Left renal cortex interstitium (tissue), 4 donors: ENCODE measurements at places on chromosomes 16 and 17.

DNA sequence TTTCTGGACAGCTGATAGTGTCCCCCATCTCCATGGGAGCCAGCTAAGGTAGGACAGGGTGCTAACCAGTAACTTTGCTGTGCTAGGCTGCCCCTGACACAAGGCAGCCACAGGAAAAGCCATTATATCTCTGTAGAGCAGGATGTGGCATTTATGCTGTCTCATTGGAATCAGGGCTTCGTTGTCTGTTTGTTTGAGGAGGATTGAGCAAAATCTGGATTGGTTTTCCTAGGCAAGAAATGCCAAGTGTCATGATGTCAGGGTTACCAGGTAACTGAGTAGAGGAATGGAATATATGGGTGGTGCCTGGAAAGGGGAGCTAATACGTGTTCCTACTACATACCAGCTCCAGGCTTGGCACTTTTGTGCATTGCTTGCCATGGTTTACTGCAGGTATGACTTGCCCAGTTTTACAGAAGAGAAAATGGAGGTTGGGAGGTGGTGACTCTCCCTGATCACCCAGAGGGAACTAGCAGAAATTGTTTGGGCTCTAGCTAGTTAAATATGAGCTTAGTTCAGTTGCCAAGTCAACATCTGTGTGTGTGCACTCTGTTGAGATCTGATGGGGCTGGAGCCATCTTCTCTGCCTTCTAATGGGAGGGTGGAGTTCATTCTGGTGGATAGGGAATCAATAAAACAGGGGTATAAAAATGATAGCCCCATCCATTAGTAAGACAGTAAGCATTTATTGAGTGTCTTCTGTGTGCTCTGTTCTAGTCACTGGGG is 33.9 kb downstream of the GNAO1 start:
- no peak for DNase-seq

- DNase-seq, result no peak
These were observed 37.4 kb downstream of the HIC1 start for GRCh38 chr17:2092253-2092652.

DNA sequence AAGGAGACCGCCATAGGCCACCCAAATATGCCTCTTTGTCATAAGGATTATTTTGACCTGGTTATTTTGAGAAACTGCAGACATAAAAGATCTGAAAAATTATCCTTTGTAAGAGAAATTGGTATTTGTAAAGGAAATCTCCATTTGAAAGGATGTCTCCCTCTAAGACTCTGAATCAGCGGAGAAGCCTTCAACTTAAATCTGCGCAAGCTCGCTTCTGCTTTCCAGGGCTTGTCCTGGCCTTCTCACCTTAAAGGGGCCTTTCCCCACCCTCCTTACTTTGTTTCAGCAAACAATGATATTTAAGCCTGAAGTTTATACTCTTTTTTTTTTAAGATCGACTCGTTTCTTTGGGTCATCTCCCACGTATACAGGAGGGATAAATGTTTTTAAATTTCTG is 34.5 kb downstream of the HSBP1 start:
- no peak for DNase-seq

- DNase-seq, result no peak
These were observed 10.4 kb downstream of the RAI1 start for GRCh38 chr17:17691468-17692263.

GRCh38 chr16:81740169-81740568 is 38.9 kb upstream of the PLCG2 start:
- DNase-seq, result no peak

DNA sequence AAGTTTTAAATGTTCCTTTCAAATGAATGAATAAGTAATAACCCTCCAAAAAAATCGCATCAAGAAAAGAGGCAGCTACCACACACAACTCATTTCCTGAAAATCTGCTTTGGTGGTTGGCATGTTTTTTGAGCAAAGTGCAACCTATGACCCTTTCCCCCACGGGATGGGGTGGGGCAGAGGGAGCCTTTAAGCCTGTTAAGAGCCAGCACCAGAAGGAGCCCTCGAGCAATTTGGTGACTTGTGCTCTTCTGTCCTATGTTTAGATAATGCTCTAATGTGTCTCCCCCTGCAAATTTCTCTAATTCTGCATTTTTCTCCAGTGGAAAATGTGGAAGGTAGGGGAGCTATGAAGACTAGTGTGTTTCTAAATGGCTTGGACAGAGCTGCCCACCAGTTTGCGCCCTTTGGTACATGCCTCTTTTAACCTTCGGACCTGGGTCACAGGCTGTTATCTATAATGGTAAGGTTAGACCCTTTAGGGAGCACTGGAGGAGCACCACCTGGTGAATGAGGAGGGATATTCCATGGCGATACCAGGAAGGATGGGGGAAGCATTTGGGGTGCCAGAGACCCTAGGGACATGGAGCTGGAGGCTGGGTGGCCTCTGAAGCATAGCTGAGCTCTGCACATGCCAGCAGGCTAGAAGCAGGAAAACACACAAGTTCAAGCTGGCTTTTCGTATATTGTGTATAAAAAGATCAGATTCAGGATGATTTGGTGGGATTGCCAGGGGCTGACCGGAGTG is 1.6 kb downstream of the PYCARD start:
- DNase-seq, result no peak

DNA sequence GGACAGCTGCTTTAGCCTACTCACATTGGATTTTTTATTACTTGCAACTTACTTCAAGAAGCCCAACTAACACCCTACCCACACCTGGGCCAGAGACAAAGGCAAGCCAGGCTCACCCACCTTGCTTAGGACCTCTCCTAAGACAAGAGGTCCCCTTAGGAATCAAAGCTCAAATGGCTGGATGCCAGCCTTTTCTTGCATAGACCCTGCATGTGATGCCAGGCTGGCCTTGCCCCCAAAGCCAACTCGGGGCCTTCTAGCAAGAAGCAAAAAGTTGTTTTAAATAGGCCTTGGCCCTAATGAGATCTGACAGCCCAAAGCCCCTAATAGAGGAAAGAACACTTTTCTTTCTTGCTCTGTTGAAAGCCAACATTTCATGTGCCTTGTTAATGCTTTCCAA is 20.7 kb downstream of the GPRC5B start:
- no peak for DNase-seq

DNA sequence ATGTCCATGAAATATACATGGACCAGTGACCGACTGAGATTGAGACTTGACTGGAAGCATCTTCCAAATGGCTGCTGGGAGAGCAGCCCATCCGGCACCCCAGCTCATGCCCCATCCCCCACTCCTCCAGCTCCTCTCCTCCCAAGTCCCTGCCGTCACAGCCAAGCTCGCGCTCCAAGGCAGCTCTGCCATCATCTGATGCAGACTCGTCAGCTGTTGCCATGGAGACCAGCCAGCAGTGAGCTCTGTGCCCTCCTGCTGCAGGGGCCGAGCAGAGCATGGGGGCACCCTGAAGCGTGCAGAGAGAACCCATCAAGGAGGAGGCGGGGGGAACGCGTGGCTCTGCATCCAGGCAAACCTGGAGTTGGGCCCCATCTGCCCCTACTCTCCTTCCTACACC is 74.5 kb upstream of the TNRC6C start:
- DNase-seq, result no peak

- no peak for DNase-seq
These were observed 27.4 kb upstream of the GINS2 start for GRCh38 chr16:85716022-85716679.

GRCh38 chr16:68217506-68217905 is 18.4 kb downstream of the ESRP2 start:
- DNase-seq, result no peak

DNA sequence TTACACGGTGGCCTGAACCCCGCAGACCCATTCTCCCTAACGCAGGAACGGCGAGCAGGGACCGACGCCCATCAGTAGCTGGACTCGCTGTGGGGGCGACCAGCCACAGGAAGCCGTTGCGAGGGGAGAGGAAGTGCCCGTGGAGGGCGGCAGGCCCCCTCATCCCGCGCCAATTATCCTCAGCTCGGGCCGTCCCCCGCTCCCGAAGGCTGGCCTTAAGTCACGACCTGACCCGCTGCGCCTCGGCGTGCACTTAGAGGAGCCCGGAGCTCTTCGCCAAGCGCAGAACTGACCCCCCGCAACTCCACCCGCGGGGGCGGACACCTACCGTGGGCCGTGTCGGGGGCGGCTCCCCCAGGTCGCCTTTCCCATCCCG is 401 bp downstream of the ARL16 start:
- DNase-seq, result no peak

DNA sequence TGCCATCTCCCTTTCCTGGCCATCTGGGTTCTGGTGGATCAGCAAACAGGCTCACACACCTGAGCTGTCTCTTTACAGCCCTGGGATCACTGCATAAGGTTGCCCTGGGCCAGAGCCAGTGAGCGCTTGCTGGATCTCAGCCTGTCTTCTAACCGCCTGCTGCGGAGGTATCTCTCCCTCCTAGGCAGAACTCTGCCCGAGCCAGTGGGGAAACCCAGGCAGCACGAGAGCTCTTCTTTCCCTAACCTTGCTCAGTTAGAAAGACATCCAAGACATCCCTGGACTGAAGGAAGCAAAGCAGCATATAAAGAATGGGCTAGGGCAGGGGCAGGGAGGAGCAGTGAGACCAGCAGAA is 6.4 kb downstream of the HAS3 start:
- DNase-seq, result no peak

DNA sequence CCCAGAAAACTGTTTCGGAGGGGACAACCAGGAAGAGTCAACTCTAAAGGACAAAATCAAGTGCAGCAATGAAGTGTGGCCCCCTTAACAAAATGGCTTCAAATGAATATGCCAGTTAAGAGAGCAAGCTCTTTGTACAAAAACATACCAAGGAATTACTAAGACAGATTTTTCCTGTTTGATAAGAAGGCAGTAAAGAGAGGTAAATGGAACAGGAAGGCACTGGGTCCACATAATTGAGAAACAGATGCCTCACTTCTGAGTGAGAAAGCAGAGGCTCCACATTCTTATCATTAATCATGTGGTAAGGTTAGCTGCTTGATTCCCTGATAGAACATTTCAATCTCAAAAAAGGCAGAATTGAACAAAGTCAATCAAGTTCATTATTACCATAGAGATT is 44.9 kb downstream of the MBTD1 start:
- no peak for DNase-seq

DNA sequence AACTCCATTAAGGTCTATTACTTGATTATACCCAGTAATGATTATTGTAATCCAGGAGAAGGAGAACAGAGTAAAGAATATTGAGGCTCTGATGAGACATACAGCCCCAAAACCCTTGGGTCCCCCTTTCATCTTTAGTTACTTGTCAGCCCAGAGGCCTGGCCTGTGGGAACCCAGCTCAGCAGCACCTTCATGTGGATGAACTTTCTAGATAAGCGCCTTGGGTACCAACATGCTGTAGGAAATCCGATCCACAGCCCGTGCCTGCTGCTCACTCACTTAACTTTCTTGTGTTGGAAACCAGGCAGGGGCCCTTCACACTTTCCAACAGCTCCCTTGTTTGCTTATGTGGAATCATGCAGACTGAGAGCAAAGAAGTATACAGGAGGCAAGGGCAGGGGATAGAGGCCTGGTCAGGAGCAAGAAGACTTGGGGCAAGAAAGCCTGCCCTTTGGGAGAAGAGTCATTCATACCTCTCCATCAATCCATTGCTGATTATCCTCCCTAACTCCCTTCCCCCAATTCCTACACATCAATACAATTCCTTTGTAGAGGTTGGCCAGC is 64.0 kb upstream of the SOX9 start:
- DNase-seq, result no peak

GRCh38 chr17:65523411-65523810 is 38.0 kb downstream of the AXIN2 start:
- DNase-seq, result no peak

GRCh38 chr16:80058214-80058613 is 457.7 kb upstream of the MAF start:
- DNase-seq, result no peak

DNA sequence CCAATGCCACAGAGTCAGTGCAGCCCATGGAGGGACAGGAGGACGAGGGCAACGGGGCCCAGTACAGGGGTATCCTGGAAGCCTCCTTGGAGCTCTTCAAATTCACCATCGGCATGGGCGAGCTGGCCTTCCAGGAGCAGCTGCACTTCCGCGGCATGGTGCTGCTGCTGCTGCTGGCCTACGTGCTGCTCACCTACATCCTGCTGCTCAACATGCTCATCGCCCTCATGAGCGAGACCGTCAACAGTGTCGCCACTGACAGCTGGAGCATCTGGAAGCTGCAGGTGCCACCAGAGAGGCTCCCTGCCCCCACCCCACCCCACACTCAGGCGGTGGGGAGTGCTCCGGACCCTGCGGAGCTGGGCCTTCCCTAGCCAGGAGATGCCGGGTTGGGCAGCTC is 16.6 kb downstream of the TRPV2 start:
- DNase-seq, result no peak

GRCh38 chr17:77881545-77881944 is 77.0 kb upstream of the TNRC6C start:
- no peak for DNase-seq

DNA sequence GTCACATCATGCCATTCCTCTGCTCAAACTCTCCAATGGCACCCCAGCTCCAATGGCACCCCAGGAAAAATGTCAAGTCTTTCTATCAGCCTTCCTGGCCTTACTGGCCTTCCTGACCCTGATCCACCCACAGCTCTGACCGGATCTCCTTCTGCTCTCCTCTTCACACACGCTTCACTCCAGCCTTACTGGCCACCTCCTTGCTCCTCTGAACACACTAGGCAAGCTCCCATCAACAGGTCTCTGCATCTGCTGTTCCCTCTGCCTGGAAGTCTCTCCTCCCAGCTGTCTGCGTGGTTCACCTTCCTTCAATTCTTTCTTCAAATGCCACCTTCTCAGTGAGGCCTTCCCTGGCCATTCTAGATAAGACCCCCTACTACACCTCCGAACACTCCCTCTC is 43.4 kb downstream of the MYO1D start:
- no peak for DNase-seq

DNA sequence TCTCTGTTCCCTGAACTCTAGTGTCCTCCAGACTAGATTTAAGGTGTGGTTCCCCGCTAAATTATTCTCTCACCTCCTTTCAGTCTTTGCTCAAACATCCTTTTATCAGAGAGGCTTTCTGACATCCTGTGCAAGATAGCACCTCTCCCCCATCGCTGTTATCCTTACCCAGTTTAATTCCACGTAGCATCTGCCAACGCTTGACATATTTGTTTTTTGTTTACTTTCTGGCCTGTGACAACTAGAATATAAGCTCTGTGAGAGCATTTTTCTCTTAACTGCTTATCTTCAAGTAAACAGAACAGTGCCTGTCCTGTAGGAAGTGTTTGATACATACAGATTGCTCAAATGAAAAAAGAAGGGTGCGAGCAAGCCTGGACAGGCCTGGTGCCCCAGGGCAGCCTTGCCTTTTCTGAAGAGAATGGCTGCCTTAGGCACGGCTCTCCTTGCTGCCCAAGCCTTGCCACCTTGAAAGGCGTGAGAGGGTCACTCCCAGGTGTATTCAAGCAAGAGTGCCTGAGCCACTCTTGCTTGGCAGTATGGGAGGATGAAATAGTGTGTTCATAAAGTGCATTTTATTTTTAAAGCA is 9.7 kb downstream of the DYNLL2 start:
- no peak for DNase-seq
